ENCODE measurements at places on chromosomes 5 and 9. TPM values are rescaled to one million over a fixed set of nuclear protein-coding genes. Genes with fewer than 3 reads are reported as not detected.

DNA sequence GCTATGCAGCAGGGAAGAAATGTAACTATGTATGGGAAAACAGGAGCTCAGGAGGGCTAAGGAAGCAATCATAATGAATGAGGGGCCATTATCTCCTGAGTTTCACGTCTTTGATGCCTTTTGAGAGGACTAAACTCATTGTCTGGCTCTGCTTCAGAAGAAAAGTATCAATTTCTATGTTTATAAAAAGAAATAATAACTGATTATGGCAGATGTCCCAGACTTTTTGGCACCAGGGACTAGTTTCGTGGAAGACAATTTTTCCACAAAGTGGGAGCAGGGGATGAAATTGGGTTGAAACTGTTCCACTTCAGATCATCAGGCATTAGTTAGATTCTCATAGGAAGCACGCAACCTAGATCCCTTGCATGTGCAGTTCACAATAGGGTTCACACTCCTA is 8.7 kb upstream of the IL7R start:
- no peak overlapping the region for H3K4me3 ChIP-seq
- no peak for DNase-seq
- no peaks in the 10 kb centered on the region for H3K27me3 ChIP-seq

DNA sequence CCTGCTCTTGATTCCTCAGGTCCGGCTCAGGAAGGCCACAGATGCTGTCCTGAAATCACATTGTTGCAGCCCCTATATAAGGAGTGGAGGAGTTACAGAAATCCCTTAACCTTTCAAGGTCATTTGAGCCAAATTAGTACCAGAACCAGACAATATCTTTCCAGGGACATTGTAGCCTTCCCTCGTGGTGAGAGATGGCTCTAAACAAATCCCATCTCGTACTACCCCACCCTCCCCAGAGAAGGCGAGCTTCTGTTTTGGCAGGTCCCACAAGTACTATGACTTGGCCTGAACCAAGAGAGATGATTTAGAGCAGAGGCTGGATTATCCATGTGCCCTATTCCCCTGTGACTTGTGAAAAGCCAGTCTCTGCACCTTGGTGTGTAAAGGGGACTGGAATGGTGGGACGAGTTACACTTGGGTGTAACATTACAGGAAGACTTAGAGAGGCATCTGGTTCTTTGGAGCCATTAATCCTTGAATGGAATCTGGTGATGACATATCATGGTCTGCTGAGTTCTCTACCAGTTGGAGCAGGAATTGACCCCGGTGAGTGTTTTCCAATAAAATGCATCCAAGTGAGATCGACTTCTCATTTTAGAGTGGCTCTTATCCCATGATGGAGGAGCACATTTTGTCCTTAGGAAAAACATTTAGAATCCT is at the start of gene FAM240B:
TSS of gene FAM240B (minus strand) at position 51 of the 663 bp plus-strand sequence. CDS start 16,134 bp downstream, outside the sequence.
- H3K4me1 ChIP-seq = no peaks in the 10 kb centered on the region
- no peaks in the 10 kb centered on the region for H3K36me3 ChIP-seq
- no peaks in the 10 kb centered on the region for H3K27me3 ChIP-seq
- H3K27ac ChIP-seq = no peak within 1 kb of the TSS

GRCh38 chr9:19551124-19551929 is 142.5 kb downstream of the ACER2 start:
- no peaks in the 10 kb centered on the region for H3K36me3 ChIP-seq
- H3K27me3 ChIP-seq = no peaks in the 10 kb centered on the region
- no peak for DNase-seq
- H3K4me1 ChIP-seq = peaks cover 12% of the 10 kb centered on the region
- H3K27ac ChIP-seq = no peak overlapping the region
- H3K4me3 ChIP-seq = peak overlapping the region; percentile 9

- H3K36me3 ChIP-seq = no peaks in the 10 kb centered on the region
- H3K4me3 ChIP-seq = no peak overlapping the region
- no peaks in the 10 kb centered on the region for H3K27me3 ChIP-seq
- H3K27ac ChIP-seq = no peak overlapping the region
These were observed 166.9 kb upstream of the MPDZ start for GRCh38 chr9:13446286-13446937.

- no peak overlapping the region for H3K4me3 ChIP-seq
- no peak for DNase-seq
- no peaks in the 10 kb centered on the region for H3K4me1 ChIP-seq
These were observed 16.4 kb downstream of the RARS1 start for GRCh38 chr5:168502563-168503237.

GRCh38 chr5:177098470-177099141 is 11.9 kb downstream of the FGFR4 start:
- H3K27ac ChIP-seq = no peak overlapping the region
- peaks cover 22% of the 10 kb centered on the region for H3K27me3 ChIP-seq
- no peak overlapping the region for H3K4me3 ChIP-seq
- no peaks in the 10 kb centered on the region for H3K36me3 ChIP-seq
- DNase-seq = no peak
- peaks cover 9% of the 10 kb centered on the region for H3K4me1 ChIP-seq

GRCh38 chr9:105479846-105480245 is 32.0 kb downstream of the FSD1L start:
- no peaks in the 10 kb centered on the region for H3K36me3 ChIP-seq
- no peaks in the 10 kb centered on the region for H3K4me1 ChIP-seq
- no peak for DNase-seq
- H3K27ac ChIP-seq = no peak overlapping the region
- no peak overlapping the region for H3K4me3 ChIP-seq

DNA sequence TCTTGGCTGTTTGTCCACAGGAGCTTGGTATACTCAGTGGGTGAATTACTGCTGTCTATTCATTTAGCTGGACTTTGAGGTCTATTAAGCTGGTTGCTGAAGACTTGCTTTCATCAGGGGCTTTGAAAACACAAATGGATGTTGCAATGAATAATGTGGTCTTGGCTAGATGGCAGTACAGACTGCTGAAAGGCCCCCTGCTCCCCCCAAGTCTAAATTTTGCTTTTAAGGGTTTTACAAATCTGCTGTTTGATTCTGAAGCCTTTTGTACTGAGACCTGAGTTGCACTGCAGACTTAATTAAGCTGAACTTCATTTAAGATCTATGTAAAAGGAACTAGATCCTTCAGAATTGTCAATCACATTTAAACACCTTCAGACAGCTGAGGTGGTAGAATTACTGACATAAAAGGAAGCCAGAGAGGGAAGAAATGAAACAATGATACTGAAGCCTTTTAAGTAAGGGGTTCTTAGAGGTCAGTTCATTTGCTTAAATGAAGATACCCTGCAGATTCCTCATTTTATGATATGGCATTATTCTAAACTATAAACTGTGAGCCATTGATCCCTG is 37.3 kb downstream of the KCTD16 start:
- no peak overlapping the region for H3K27ac ChIP-seq
- H3K36me3 ChIP-seq = no peaks in the 10 kb centered on the region
- H3K4me3 ChIP-seq = no peak overlapping the region
- peaks cover 66% of the 10 kb centered on the region for H3K27me3 ChIP-seq

DNA sequence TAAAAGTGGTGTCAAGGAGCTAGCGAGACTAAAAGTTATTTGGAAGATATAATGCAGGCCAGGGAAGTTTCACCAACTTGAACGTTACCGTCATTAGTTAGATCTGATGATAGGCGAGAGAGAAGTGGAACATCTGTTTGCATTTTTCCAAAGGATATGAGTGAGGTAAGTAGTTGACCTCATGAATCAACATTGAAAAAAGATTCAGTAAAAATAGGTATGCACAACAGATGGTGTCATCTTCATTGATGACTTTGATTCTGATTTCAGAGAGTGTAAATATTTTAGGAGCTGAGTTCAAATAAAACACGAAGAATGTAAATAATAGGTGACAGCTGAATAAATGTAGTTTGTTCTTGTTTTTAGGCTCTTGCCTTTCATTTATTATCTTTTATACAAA is 998.9 kb upstream of the CDH6 start:
- no peaks in the 10 kb centered on the region for H3K36me3 ChIP-seq
- no peaks in the 10 kb centered on the region for H3K4me1 ChIP-seq
- H3K27ac ChIP-seq = no peak overlapping the region
- H3K4me3 ChIP-seq = no peak overlapping the region
- no peak for DNase-seq
- H3K27me3 ChIP-seq = no peaks in the 10 kb centered on the region

DNA sequence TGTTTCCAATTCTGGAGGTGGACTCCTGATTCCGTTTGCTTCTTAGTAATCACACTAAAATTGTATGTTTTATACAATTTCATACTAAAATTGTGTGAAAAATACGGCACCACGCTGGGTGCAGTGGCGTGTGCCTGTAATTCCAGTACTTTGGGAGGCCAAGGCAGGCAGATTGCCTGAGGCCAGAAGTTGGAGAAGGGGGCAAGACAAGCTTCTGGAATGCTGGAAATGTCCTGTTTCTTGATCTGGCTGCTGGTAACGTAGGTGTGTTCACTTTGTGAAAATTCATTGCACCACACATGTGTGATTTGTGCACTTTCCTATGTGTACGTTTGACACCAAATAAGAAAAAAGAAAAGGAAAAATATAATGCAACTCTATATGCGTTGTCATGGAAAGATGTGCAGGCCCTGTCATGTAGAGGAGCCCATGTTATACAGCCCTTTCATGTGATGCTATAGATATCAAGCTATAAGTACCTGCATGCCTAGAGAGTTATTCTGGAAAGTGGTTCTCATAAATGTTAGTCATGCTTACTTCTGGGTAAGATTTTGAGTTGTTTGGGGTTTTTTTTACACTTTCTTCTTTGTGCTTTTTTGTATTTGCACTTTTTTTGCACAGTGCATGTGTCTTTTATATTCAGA is 119.9 kb downstream of the TMEM174 start:
- no peaks in the 10 kb centered on the region for H3K36me3 ChIP-seq
- H3K27me3 ChIP-seq = peaks cover 3% of the 10 kb centered on the region
- DNase-seq = no peak
- no peak overlapping the region for H3K4me3 ChIP-seq

- DNase-seq = no peak
- H3K27ac ChIP-seq = no peak overlapping the region
- H3K27me3 ChIP-seq = no peaks in the 10 kb centered on the region
These were observed 71.5 kb downstream of the ANKRD33B start for GRCh38 chr5:10635257-10635866.

DNA sequence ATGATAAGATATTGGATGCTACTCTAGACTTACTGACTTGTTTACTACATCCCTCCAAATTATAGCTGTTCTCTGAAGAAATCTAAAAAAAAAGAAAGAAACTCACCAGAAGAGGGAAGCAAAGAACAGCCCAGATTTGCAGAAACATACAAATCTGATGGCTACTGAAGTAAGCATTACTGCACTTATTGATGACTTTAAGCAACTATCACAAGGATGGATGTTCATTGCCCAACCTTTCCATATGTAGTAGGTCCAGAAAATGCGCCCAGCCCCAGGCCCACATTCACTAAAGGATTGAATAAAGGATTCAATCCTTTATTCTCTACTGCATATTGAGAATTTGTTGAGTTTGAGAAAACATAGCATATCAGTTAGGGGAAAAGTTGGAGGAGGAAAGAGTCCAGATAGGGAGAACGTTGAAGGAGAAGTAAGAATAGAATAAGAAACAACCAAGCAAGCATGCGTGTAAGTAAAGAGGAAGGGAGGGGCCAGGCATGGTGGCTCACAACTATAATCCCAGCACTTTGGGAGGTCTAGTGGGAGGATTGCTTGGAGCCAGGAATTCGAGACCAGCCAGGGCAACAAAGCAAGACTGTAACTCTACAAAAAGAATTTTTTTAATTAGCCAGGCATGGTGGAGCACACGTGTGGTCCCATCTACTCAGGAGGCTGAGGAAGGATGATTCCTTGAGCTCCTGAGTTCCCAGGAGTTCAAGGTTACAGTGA is 33.8 kb upstream of the DTWD2 start:
- no peak overlapping the region for H3K4me3 ChIP-seq
- no peak overlapping the region for H3K27ac ChIP-seq
- no peak for DNase-seq
- no peaks in the 10 kb centered on the region for H3K27me3 ChIP-seq
- no peaks in the 10 kb centered on the region for H3K4me1 ChIP-seq
- no peaks in the 10 kb centered on the region for H3K36me3 ChIP-seq

DNA sequence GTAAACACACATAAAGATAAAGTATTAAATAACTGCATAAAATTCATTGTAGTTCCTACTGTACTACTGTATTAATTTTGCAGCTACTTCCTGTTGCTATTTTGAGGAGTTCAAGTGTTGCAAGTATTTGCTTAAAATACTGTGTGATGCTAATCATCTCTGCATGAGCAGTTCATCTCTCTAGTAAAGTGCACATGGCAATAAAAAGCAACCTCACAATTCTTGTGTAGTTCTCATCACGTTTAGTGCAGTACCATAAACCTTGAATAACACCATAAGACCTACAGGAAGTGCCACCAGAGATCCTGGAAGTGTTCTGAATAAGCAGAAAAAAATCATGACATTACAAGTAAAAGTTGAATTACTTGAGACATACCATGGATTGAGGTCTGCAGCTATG is 34.6 kb downstream of the CPLANE1 start:
- H3K27ac ChIP-seq = no peak overlapping the region
- H3K36me3 ChIP-seq = peaks cover 95% of the 10 kb centered on the region
- H3K4me1 ChIP-seq = no peaks in the 10 kb centered on the region
- no peak for DNase-seq

DNA sequence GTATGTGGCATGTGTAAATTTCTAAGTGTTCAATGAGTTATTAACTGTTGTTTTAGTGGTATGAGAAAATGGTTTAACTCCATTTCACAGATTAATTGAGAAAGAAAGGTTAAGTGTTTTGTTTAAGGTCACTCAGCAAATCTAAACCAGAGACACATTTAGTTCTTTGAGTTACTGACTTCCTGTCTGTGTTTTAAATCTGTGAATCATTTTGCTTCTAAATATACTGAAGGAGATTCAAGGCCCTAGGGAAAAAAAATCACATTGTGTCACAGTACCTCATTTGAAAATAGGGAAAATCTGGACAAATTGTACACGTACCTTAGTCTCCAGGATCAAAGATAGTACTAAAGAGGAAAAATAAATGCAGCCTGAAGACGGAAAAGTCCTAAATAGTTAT is 368.2 kb downstream of the TMEM161B start:
- H3K27me3 ChIP-seq = no peaks in the 10 kb centered on the region
- no peaks in the 10 kb centered on the region for H3K36me3 ChIP-seq
- no peak overlapping the region for H3K27ac ChIP-seq
- no peak for DNase-seq
- no peaks in the 10 kb centered on the region for H3K4me1 ChIP-seq

GRCh38 chr5:154829589-154830218 is 20.7 kb downstream of the FAXDC2 start:
- peak overlapping the region; percentile 76 for H3K27ac ChIP-seq
- H3K27me3 ChIP-seq = no peaks in the 10 kb centered on the region
- H3K36me3 ChIP-seq = no peaks in the 10 kb centered on the region
- no peak for DNase-seq
- peaks cover 44% of the 10 kb centered on the region for H3K4me1 ChIP-seq

- no peak overlapping the region for H3K4me3 ChIP-seq
- H3K27ac ChIP-seq = no peak overlapping the region
- H3K4me1 ChIP-seq = peaks cover 85% of the 10 kb centered on the region
- H3K27me3 ChIP-seq = no peaks in the 10 kb centered on the region
- no peaks in the 10 kb centered on the region for H3K36me3 ChIP-seq
- DNase-seq = no peak
These were observed 23.7 kb downstream of the RXRA start for GRCh38 chr9:134349936-134350335.

- H3K4me3 ChIP-seq = no peak overlapping the region
- H3K27ac ChIP-seq = no peak overlapping the region
- no peaks in the 10 kb centered on the region for H3K36me3 ChIP-seq
- H3K27me3 ChIP-seq = peaks cover 4% of the 10 kb centered on the region
- no peaks in the 10 kb centered on the region for H3K4me1 ChIP-seq
These were observed 13.1 kb upstream of the ATP6V1G1 start for GRCh38 chr9:114574438-114574837.

The AGTPBP1 gene
- 7.8 TPM for total RNA-seq

The YTHDC2 gene
- 28.0 TPM for total RNA-seq
